Stimulated activated CD8-positive, alpha-beta memory T cell treated with anti-CD3 and anti-CD28 coated beads, Interleukin-2, amount 100 ng/mL, for 1 hour (primary cell): ENCODE measurements at places on chromosomes 4 and X.
A peak's percentile ranks its signal among the peaks of the same experiment; 100 is the strongest.

- no peak for DNase-seq
Measured at GRCh38 chr4:24112466-24112865, 222.6 kb upstream of the PPARGC1A start.

- no peak for DNase-seq
Measured at GRCh38 chrX:73817393-73818199, 254.6 kb downstream of the CHIC1 start.

- DNase-seq: no peak
Measured at GRCh38 chr4:111639120-111639690, 506.0 kb upstream of the FAM241A start.

GRCh38 chr4:72975488-72975784 lies 94.1 kb downstream of the COX18 start:
- DNase-seq: no peak

- no peak for DNase-seq
Measured at GRCh38 chr4:113440371-113440770, 321.2 kb downstream of the CAMK2D start.

DNA sequence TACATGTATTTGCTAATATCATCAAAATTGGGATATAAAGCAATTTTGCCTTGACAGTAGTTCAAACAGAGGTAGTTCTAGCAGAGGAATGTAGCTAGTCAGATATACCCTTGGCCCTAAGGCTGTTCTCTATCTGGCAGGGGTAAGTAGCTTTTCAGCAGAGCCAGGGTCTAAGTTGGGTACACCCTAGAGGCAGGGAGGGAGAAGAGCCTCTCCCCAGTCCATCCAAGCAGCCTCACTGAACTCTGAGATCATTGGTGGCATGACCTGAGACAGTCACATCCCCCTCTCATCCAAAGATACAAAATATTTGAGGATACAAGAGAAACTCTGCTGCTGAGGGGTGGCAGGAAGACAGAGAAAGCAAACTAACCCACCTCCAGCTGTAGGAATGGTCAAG lies 343.7 kb downstream of the DHX15 start:
- no peak for DNase-seq

GRCh38 chrX:6961286-6962005 lies 186.1 kb upstream of the STS start:
- no peak for DNase-seq

DNA sequence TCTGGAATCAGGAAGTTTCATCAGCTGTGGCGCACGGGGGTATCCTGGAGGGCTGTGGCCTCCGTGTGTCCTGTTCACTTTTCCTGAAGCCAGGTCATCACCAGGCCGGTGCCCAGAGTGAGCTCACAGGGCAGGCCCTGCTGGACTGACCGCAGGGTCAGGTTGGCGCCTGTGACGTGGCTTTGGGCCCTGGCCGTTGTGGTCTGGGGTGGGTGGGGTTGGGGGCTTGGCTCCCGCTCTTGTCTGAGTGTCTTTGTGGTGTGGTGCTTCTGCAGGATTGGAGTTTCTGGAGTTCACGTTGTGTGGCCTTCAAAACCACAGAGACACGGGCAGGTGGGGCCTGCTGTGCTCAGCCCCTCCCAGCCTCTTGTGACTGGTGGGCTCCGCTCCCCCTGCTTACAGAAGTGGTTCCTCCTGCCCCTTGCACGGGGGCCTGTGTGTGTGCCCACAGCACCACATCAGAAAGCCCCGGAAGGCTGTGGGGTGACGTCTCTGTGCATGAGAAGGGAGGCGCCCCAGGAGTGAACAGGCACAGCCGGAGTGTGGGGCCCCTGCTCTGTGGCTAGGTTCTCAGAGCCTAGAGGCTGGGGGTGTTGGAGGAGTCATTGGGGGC lies 9.5 kb downstream of the RGS12 start:
- DNase-seq: peak; percentile 59

DNA sequence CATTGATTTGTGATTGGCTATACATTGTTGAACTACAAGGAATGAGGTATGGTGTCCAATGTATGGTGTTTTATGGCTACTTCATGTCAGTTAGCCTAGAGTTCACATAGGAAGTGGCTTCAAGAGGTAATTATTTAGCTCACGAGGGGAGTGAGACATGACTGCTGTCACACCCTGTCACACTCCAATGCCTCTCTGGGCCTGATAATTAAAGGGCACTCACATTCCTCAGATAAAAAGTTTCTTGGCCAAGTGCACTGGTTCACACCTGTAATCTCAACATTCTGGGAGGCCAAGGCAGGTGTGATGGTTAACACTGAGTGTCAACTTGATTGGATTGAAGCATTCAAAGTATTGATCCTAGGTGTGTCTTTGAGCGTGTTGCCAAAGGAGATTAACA lies 65.0 kb upstream of the DDX60 start:
- no peak for DNase-seq

DNA sequence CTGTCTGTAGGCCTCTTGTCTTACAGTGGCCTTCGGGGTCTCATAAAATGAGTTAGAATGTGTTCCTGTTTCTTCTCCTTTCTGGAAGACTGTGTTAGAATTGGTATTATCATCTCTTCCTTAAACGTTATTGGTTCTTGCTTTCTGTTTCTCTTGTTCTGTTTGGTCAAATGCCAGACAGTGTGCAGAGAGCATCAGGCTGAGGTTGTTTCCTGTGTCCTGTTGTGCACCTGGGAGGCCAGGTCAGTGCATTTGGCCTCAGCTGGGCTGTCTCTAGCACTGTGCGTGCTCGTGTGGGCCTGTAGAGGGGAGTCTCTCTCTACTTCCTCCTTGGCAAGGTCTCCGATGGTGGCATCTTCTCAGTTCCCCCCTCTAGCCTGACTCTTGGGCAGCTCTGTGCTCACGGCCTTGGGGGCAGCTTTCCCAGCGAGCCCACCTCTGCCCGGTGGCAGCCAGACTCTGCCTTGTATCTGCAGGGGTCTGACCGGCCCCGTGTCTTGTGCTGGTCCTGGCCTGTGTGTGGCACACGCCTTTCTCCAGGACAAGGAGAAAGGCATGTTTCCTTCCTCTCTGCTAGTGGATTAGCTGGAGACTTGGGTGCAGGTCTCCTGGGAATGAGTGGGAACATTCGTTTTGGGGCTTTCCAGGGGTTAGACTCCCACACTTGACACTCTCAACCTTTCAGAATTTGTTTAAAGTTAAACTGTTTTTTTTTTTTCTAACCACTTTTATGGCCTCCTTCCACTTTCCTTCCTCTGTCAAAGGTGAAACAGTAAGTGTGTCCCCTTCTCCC lies 62.3 kb downstream of the FAM193A start:
- no peak for DNase-seq
